Hematopoietic multipotent progenitor cell treated with erythropoietin and hydrocortisone succinate and interleukin-3 and kit ligand, for 8 days (in vitro differentiated cells): ENCODE measurements at places on chromosomes 5 and 9.

DNA sequence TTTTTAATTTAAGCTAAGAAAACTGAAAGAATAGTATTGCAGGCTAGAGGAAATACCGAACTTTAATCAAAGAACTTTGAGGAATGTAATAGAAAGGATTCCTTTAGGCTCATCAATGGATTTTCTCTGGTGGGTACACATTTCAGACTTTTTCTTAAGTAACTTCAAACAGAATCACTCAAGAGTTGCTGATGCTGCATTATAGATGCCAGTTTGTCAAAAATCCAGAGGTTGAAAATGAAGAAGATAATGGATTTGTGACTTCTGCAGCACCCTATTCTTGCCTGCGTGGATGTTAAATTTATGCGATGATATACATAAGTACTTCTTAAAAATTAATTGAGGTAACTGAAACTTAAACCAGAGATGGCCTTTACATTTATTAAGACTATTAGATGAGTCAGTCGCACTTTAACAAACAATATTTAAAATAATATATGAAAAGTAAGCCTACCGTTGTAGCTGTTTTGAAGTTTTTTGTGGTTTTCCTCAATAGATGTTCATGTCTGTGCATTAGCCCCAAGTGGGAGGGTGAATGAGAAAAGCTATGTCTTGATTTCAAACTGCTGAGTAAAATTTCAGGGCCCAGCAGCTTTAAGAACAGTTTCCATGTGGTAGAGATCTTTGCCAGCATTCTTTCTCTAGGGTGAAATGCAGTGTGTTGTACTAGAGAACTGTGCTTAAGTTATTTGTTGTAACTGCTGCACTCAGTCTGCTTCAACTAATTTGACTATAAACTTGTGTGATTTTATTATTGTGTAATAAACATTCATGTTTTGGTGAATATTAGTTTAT is at the start of gene OGN:
Gene OGN (minus strand): TSS at position 537 of the 795 bp plus-strand sequence. CDS start 1,171 bp downstream, outside the sequence.
- DNase-seq, result no peak

GRCh38 chr5:9712506-9712905 is 82.4 kb upstream of the TAS2R1 start:
- DNase-seq, result no peak

GRCh38 chr5:57299986-57300385 is 126.1 kb downstream of the GPBP1 start:
- no peak for DNase-seq

GRCh38 chr5:58299256-58299655 is 160.6 kb downstream of the PLK2 start:
- DNase-seq, result no peak

DNA sequence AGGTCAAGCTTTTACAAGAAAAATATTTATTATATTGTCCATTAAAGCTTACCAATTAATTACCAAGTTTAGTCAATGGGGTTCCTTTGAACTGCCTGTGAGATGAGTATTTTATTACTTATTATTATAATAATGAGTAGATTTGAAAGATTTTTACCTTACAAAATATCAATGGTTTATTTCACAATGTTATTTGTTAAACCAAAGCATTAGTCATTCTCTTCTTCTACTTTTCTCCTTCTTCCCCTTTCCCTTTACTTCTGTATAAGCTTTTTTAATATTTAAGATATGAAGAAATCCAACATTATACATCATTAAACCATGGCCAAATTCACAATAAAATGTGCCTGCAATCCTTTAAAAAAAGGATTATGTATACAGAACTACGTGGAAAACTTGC is 369.5 kb downstream of the ARL15 start:
- no peak for DNase-seq

DNA sequence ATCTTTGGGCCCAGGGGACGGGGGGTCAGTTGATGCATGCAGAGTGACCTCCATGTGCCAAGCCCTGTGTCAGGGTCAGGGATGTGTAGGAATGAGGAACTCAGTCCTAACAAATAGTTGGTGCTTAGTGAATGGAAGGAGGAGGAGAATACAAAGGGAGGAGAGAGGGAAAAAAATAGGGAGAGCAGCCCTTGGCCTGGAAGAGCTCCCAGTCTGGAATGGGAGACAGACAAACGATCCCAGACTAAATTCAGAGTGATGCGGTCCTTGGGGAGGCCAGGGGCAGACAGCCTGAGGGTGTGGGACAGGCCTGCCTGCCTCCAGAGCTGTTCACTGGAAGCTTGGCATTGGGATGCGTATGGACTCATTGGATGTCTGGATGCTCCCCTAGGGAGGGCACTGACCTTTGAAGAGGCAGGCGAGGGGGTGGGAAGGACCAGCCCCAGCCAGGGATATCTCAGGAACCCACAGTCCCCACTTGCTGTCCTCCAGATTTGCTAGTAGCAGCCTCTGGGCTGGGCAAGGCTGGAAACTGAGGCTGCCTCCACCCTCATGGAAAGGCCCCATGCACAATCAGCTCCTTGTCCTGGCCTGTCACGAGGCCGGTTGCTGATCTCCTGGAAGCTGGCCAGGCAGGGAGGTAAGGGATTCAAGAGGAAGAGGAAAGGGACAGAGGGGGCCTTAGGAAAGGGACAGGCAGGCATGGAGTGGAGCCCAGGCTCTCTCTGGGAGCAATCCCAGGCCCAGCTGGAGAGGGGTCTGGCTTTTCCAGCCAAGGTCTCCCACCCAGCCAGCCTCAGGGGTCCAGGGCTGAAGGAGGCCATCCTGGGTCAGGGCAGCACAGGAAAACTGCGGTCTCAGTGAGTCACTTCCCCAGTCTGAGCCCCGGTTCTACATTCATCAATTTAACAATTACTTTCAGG is 69.0 kb upstream of the GGTA1 start:
- DNase-seq, result no peak

- DNase-seq, result no peak
Measured at GRCh38 chr5:158811350-158811749, 288.4 kb downstream of the EBF1 start.

GRCh38 chr9:36665387-36665786 is 92.7 kb downstream of the MELK start:
- DNase-seq, result no peak

- DNase-seq, result peak; percentile 80
Measured at GRCh38 chr5:10301842-10302610, 5.7 kb downstream of the CMBL start.

DNA sequence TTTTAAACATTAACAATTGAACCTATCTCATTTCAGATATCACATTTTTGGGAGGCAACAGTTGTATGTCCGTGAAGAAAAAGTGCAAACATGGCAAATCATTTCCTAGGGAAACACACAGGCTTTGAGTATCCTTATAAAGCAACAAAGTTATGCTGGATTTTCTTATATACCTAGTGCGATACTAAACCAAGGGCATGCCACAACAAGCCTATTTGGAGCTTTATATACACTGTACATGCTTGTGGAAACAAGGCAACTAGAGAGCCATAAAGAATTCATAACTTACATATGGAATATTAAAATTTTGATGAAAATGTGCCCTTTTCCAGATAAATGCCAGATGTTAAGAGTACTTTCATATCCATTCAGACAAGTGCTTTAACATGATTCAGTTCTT is 191.4 kb downstream of the DCP2 start:
- no peak for DNase-seq

DNA sequence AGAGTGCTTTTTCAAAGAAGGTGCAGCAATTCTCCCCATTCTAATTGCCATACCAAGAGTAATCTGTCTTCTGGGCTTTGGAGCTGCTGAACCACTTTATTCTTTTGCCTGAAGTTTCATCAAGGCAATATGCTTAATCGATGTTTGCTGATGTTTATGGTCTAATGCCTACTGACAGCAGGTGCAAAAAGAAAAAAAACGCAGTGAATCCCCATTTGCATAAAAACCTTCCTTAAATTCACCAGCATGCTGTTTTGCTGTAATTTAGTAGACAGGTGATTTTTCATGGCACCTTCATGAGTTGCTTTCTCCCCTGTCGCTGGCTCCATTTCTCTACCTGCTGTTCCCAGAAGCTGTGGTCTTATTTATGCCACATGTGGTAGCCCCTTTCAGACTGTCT is 83.1 kb upstream of the MAST4 start:
- no peak for DNase-seq

GRCh38 chr9:133731876-133732638 is 6.1 kb downstream of the SARDH start:
- peak; percentile 33 for DNase-seq

GRCh38 chr5:179974246-179974945 is 66.7 kb upstream of the TBC1D9B start:
- no peak for DNase-seq

DNA sequence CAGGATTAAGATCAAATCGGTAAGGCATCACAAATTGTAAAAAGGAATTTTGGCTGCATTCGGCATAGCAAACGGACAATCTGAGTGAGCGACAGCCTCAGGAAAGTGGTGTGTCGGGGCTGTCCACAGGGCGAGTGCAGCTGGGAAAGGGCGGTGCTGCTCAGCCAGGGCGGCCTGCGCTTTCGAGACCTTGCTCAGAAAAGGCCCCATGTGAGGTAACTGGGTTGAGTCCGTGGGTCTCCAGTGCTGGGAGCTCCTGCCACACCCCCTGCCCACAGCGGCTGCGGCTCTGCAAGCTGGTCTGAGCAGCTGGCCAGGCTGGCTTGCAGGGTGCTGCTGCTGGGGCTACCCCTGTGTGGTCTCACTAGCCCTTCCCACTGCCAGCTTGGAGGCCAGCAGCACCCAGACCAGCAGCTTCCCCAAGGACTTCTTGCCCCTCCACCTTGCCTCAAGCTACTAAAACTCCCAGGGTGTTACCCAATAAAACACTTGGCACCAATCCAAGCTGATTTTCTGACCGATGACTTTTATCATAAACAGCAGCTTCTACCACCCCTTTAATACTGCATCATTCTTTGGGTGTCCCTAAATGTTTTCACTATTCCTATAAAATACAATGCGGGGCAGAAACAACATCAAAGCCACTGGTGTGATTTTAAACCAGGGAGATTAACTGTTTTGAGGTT is 6.2 kb downstream of the SURF2 start:
- DNase-seq, result peak; percentile 79

GRCh38 chr9:131666029-131666428 is 73.8 kb downstream of the RAPGEF1 start:
- DNase-seq, result no peak

- DNase-seq, result no peak
Measured at GRCh38 chr5:32506201-32506661, 61.7 kb upstream of the ZFR start.

DNA sequence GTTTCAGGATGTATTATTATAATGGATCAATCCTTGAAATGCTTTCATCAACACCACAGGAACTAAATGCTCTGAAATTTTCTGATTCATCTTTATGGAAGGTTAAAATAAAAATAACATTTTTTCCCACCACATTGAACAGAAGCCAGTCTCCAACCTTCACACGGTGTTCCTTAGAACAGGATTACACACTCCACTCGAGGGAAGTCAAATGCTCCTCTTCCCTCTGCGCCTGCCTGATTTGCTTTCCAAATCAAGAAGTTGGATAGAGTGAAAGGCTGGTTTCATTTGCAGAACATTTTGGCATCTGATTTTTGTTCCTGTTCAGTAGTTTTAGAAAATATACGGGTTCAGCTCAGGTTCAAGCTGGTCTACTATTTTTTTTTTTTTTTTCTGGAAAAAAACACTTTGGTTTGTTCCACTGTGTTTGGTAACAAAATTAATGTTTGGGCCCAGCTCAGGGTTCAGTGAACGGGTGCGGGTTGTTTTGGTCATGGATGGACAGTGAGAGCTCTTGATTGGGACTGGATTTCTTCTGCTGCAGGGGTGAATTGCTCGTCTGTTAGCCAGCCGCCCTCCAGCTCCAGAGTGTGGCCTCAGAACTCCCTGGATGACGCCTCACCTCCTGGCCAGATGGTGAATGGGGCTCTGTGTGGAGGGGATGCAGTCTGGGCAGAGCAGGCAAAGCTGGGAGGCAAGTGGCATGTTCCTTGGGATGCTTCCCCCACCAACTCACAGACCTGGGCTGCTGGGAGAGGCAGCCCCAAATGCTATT is 82.4 kb upstream of the STC2 start:
- DNase-seq, result no peak

DNA sequence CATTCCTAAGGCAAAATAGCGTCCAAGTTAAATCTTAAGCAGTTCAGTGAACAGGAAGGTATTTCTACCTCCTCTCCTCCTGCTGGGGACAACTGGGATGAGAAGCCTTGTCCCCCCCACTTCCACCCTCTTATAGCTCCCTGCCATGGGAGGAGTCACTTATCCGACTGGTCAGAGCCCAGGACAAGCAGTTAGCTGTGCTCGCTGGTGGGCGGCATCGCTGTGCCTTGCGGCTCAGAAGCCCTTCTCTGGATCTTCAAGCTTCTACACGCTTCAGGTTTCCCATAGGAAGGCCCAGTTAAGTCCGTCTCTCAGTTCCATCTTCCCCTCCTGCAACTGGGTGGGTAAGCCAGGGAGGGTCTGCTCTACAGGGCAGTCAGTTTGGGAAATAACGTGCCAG is 77.2 kb downstream of the PAX5 start:
- DNase-seq, result no peak

- DNase-seq, result no peak
Measured at GRCh38 chr9:34267660-34268059, 61.4 kb downstream of the KIF24 start.

- DNase-seq, result peak; percentile 82
Measured at GRCh38 chr5:112691758-112692157, 45.9 kb upstream of the APC start.

GRCh38 chr5:5710471-5710870 is 288.0 kb downstream of the ICE1 start:
- DNase-seq, result no peak

- no peak for DNase-seq
Measured at GRCh38 chr9:34440017-34440416, 18.4 kb downstream of the FAM219A start.

- peak; percentile 95 for DNase-seq
Measured at GRCh38 chr5:35617435-35618303, at the start of gene SPEF2. Gene SPEF2 (plus strand): TSS chr5:35617863. CDS start chr5:35617998, 135 bp downstream.

GRCh38 chr9:110776221-110776620 is 107.6 kb downstream of the MUSK start:
- DNase-seq, result no peak

DNA sequence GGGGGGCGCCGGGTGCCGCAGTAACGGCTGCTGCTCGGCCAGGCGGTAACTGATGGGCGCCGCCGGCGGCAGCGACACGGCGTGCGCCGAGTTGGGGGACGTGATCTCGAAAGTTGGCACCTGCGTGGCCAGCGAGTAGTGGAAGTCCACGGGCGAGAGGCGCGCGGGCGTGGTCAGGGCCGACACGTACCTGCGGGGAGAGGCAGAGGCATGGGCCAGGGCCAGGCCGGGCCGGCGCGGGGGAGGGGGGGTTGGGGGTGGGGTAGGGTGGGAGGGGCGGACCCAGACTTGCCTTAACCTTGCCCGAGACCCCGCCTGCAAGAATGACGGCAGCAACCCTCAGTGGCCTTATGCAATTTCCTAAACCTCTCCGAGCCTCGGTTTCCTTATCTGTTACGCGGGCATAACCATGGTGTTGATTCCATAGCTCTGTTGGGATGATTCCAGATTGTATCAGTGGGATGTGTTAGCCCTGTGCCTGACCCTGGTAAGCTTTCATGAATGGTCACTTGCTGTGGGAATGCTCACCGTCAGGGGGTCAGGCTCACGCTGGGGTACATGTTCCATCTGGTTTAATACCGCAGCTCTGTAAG is 53.0 kb downstream of the PSD2 start:
- DNase-seq, result no peak

GRCh38 chr9:32394381-32395049 is 10.1 kb downstream of the ACO1 start:
- no peak for DNase-seq
